ENCODE measurements at places on chromosomes 1 and 21.

- DNase-seq, result no peak
Measured at GRCh38 chr1:155223047-155223446, 14.6 kb downstream of the MTX1 start.

DNA sequence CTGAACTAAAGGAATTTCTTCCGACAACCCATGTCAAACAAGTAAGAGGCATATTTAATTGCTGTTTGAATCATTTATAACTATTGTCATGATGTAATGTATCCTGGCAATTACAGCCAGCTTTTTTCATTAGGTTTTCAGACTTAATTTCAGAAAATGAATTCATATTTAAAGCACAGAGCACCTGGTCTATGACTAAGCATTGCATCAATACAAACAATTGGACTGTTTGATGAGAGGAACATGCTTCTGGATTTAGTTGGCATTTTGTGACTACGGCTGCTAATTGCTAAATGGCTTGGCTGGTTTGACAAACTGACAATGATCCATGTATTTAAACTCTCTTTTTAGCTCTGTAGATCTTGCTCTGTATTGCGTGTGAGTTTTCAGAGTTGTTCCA lies 853.4 kb downstream of the NCAM2 start:
- DNase-seq, result no peak

- DNase-seq, result peak; percentile 87
Measured at GRCh38 chr1:112955773-112956543, at the start of gene SLC16A1. Gene SLC16A1 (minus strand): TSS chr1:112956196. CDS start chr1:112929308, 26,888 bp downstream.

DNA sequence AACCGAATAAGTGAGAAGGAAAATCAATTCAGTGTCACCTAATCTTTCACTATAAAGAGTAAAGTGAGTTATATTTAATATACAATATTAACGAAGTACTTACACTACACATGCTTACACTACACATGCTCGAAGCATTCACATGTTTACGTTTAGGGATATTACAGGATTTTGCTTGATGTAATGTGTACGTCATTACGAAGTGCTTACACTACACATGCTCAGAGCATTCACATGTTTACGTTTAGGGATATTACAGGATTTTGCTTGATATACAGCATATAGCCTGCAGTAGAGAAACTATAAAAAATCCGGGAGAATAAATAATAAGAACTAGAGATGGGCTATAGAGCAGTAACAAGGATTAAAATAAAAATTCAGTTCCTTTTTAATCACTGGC lies 538.8 kb upstream of the CXADR start:
- no peak for DNase-seq

DNA sequence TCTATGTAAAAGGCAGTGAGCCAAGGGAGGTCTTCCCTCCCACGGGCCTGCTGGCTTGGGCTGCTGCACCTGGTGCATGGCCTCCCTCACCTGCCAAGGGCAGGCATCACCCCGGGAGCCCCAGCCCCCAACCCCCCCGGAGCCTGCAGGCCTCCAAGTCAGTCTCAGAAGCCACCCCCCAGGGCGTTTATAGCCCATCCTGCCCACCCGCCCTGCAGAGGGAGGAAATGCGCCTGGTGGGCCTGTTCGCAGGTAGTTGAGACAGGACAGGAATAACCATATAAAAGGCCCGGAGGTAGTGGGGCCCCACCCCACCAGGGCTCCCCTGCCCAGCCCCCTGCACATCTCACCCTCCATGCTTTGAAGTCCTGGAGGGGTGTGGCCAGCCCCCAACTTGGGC lies 18.2 kb upstream of the ARF1 start:
- no peak for DNase-seq

- DNase-seq, result peak; percentile 44
Measured at GRCh38 chr1:202998836-202999750, 8.1 kb upstream of the TMEM183A start.

GRCh38 chr21:30463713-30464112 lies 16.5 kb downstream of the KRTAP19-1 start:
- no peak for DNase-seq

- no peak for DNase-seq
Measured at GRCh38 chr1:150995460-150995859, 11.2 kb downstream of the MINDY1 start.

GRCh38 chr1:199522338-199522737 lies 505.2 kb upstream of the NR5A2 start:
- no peak for DNase-seq

- no peak for DNase-seq
Measured at GRCh38 chr1:223642237-223642636, 23.3 kb downstream of the CAPN8 start.

DNA sequence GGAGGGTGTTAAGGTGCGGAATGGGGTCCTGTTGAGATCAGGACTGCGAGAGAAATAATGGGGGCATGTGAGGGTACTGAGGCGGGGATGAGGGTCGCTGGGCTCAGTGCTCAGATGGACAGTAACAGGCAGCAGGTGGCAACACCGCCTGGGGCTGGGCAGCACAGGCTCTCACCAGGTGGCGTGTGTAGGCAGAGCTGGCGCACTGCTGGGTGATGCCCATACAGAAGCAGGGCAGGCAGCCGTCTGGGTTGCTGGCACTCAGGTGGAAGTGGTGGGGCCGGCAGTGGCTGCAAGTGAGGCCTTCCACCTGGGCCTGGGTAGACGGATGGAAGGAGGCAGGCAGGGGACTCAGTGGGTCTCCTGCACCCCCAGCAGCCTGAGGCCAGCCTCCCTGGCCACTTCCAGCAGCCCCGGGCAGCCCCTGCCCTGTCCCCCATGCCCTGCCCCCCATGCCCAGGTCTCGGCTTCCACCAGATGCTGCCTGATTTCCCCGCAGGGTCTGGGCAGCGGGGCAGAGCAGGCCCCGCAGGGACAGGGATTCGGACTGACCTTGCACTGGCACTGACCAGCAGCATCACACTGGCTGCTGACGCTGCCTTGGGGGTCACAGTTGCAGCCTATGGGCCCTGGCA lies 60.5 kb downstream of the LDLRAD2 start:
- DNase-seq, result no peak

All from NCI-H1930 (cell line).